ENCODE measurements at places on chromosomes 3 and 15.

- DNase-seq = no peak
These were observed 429.2 kb downstream of the OTOL1 start for GRCh38 chr3:161925749-161926360.

GRCh38 chr3:14507305-14507741 lies 32.8 kb downstream of the GRIP2 start:
- DNase-seq = no peak

DNA sequence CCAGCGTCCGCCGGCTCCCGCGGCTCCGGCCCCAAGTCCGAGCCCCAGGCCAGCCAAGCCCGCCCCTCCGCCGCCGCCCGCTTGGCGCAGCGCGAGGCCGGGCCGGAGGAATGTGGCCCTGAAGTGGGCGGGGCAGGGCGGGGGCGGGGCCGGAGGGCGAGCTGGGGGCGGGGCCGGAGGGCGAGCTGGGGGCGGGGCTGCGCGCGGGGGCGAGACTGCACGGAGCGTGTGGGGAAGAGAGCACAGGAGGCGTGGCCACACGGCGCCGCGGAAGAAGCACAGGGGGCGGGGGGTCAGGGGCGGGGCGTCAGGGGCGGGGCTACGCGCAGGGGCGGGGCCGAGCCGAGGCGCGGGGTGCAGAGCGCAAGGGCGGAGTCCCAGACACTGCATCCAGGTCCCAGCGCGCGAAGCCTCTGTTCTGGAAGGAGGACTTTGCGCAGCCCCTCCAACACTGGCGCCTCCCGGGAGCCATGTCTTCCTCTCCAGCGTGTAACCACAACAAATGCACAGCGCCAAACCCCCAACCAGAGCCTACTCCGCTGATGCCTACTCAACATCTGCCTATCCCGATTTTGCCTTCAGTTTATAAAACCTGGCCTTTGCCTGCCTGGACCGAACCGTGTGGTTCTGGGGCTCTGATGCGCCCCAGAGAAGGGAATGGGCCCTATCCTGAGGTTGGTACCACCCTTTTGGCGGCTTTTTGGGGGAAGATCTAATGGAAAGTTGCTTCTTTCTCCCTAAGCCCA lies 105.5 kb downstream of the IQSEC1 start:
- peak; percentile 89 for DNase-seq

DNA sequence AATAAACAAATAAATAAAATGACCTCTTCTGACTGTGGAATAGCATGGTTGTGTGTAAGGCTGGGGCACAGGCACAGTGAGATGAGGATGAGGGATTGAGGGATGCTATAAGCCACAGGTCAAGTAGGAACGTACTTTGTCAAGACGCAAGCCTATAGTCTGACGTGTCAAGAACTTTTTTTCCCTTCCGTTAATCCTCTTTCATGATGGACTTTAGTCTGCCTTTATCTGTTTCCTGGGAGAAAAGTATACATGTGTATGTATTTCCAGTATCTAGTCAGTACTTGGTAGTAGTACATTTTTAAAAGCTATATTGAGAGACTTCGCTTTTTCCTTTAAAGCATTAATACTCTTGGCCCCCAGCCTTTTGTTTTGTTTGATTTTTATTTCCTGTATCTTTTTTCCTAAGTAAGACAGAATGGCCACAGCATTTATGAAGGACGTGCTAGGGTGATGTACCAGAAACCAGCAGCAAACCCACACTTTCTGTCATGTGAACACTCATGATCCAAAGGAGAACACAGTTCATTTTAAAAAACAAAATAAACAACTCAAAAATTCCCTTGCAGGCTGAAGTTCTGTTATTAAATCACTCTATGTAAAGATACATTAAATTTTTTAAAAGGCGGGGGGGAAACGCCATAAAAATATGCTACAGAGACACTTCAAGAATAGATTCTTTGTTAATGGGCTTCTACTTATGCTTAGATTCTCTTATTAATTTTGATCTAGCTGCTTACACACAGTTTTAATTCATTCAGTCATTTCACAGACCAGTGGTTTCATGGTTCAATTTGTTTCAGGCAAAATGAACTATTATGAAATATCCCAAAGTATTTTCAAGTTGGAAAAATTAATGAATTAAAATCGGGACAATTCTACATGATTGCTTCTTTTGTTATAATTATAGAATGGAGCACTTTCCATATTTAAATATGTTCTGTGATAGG lies 114.7 kb downstream of the SNRK start:
- no peak for DNase-seq

DNA sequence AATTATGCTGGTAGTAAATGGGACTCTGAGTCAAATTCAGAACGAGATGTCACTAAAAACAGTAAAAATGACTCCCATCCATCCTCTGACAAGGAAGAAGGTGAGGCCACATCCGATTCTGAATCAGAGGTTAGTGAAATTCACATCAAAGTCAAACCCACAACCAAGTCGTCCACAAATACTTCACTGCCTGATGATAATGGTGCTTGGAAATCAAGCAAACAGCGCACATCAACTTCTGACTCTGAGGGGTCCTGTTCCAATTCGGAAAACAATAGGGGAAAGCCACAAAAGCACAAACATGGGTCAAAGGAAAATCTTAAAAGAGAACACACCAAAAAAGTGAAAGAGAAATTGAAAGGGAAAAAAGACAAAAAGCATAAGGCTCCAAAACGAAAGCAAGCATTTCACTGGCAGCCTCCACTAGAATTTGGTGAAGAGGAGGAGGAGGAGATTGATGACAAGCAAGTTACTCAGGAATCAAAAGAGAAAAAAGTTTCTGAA lies 15.1 kb upstream of the ZBTB47 start:
- DNase-seq = no peak

- no peak for DNase-seq
These were observed 87.8 kb upstream of the GALNT15 start for GRCh38 chr3:16086690-16087089.

GRCh38 chr15:60569596-60569995 lies 90.7 kb upstream of the ICE2 start:
- no peak for DNase-seq

- DNase-seq = no peak
These were observed 23.7 kb downstream of the HDC start for GRCh38 chr15:50241684-50242450.

- DNase-seq = no peak
These were observed 32.6 kb upstream of the THUMPD3 start for GRCh38 chr3:9330166-9330703.

- DNase-seq = peak; percentile 61
These were observed 202.8 kb downstream of the SV2B start for GRCh38 chr15:91302588-91303439.

- DNase-seq = no peak
These were observed 1505.4 kb downstream of the SI start for GRCh38 chr3:163572856-163573255.

GRCh38 chr3:15497964-15498363 lies 23.5 kb downstream of the COLQ start:
- no peak for DNase-seq

DNA sequence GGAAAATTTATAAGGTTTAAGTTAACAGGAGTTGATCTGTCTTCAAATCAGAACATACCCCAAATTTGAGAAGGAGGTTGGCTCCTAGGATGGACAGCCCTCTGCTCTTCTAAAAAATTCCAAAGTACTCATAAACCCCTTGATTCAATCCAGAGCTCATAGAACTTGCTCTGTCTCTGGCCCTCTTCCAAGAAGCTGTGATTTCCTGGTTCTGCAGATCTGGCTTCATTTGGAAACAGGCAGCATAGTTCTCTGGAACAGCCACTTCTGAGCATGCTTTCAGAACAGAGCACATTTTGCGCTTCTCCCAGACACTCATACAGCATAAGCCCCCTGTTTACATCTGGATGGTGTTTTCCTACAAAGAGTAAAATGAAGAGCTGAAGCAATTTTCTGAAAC lies 96.7 kb downstream of the KBTBD8 start:
- no peak for DNase-seq

- DNase-seq = no peak
These were observed 122.6 kb downstream of the CNTN3 start for GRCh38 chr3:74491874-74492273.

DNA sequence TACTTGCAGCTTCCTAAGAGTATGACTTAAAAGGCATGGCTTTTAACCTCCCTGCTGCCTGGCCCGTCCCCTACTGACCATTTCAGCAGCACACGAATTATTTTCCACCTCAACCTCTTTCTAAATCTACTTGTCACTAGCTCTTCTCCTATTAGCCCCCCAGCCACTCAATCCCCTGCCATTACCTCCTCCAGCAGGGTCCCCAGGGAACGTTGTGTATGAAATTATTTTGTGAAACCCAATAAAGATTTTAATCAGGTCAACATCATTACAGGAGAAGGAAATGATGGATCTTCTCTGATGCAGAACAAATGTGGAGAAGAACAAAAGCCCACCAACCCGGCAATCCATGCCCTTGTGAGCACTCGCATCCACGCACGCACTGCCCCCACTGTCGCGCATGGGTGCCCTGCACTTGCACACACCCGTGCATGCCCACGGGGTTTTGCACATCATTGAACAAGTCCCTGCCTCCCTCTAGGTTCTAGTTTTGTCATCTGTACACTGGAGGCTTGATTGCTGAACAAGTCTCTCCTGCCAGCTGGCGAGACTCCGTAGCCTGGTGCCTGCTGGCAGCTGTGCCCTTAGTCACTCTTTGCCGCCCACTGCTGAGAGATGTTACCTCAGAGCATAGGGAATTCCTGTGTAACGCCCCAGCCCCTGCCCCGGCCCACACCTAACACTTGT lies 51.6 kb downstream of the LINGO1 start:
- peak; percentile 61 for DNase-seq

DNA sequence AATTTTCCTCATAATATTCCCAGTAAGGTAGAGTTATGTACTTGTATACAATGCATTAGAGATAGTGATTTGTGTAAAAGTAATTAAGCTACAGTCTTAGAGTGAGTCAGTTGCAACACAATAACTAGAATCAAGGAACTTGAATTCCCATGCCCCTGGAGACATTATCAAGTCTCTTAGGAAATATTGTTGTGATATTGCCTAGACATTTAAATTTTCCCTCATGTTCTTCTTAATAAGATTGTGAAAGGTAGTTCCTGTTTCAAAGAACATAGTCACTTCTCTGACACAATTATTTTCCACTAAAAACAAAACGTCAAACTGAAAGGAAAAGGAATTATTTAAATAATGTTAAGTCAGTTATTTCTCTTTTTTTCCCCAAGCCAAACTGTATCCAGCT lies 13.0 kb upstream of the ATP1B3 start:
- DNase-seq = no peak

- no peak for DNase-seq
These were observed 34.2 kb upstream of the PRR23E start for GRCh38 chr3:127158614-127159229.

GRCh38 chr15:83477808-83478537 lies 30.8 kb downstream of the SH3GL3 start:
- peak; percentile 13 for DNase-seq

DNA sequence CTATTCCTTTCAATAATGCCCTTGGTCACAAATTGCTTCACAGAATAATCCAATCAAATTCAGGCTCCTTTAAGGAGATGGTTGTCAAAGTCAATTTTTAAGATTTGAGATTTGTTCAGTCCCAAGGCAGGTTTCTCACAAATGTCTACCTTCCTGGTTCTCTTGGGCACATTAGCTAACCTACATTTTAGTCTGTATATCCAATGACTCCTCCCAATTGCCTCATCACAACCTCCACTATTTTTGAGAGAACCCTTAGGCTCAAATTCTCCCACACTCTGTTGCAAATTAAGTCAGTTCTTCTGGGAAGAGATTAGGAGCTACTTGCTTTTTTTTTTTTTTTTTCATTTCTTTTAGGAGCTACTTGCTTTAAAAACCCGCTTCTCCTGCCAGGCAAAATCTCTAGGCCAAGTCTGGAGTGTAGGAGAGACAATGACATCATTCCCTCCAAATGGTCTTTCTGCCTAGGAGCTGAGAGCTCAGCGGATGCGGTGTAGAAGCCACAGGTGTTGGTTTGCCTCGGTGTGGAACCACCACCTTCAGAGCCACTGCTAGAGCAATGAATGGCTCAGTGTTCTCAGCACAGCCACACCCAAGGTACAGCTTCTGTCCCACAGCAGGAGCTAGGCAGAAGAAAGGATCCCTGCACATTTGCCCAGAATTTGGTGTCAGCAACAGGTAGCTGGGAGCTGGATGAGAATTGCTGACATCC lies 10.0 kb upstream of the INO80 start:
- DNase-seq = no peak

- DNase-seq = no peak
These were observed 28.8 kb upstream of the TMEM115 start for GRCh38 chr3:50388016-50388719.

DNA sequence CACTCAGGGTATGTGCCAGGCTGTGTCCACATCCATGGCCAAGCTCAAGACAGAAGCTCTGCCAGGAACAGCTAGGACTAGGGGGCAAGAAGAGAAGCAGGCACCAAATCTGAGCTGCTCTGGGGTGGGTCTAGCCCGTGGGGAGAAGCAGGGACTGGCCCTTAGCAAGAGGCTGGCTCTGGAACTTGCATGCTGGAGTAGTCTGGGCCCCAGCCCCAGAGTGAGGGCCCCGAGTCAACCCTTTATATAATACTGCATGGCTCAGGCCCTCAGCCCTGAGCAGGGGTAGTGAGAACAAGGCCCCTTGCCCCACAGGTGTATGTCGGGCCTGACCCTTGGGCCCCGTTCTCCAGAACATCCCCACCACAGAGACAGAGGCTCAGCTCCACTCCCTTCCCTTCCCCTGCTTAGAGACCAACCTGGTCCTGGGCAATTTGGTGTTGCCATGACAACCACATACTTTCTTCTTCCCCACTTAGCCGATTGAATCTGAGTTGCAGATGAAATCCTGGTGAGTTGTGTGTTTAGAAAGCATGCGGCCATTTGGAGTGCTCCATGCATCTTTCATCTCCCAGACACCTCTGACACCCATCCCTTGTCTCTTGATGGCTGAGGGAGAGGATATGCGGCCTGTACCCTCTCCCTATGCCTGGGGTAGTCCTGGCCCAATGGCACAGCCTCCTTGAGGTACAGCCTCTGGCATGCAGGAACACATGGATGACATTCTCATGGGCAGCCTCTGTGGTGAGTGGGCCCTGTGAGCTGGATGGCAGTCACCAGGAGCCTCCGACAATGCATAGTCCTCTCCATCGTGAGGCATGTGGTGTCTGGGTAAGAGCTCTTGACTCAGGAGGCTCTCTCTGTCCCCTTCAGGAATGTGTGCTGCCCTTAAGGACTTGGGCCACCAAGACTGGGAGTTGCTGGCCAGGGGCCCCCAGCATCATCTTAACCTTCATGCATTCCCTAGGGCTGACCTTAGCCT lies 29.2 kb upstream of the SFMBT1 start:
- DNase-seq = no peak

GRCh38 chr3:50259432-50260026 lies 9.4 kb upstream of the SEMA3B start:
- DNase-seq = no peak

DNA sequence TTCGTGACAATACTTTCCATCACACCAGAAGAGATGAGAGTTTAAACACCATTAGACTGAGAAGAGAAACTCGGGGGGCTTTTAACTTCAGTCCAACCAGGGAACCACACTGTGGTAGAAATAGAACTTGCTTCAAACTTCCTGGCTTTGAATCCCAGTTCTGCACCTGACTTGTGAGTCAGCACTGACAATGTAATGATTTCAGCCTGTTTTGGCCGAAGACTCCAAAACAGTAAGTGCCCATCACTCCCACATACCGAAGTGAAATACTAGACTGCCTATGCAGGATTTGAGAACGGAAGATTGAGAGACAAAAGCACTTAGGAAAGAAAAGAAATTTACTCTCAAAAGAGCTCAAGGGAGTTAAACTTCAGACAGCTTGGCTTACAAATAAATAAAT lies 27.0 kb downstream of the C2CD4B start:
- DNase-seq = no peak

- DNase-seq = no peak
These were observed 115.4 kb upstream of the PRICKLE2 start for GRCh38 chr3:64340641-64341101.

Data from head of caudate nucleus (tissue), 42 donors.